ENCODE measurements at places on chromosomes 7 and 10.
A peak's percentile ranks its signal among the peaks of the same experiment; 100 is the strongest.

DNA sequence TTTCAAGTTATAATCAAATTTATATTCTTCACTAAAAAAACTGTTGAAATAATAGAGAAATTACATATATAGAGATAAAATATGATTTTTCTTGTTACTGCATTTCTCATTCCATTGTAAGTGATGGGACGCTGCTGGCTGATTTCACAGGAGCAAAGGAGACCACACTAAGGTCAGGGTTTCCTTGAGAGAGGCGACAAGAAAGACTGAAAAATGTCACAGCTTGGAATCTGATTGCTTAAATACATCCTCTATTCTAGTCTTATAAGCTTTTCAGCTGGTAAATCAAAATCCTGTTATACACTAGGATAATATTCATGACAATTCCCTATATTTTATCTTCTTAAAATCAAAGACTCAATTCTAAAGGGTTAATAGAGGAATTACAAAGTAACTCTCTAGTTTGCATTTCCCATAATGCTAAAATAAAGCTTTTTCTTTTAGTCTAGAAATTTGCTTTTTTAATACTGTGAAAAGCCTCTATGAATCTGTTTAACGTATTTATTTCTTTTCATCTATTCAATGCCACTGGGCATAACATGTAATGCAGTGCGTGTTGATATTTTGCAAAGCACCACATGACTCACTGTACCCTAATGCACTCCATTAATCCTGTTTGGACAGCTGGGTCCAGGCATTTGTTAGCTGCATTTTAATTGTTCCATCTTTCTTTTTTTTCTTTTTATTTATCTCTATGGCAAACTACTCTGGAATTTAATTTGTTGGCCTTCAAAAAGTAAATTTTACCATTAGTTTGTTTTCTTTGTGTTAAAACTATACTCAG, 81.7 kb downstream of the RNF32 start:
- no peak for DNase-seq

GRCh38 chr10:9254353-9254752, 1199.9 kb downstream of the GATA3 start:
- no peak for DNase-seq

DNA sequence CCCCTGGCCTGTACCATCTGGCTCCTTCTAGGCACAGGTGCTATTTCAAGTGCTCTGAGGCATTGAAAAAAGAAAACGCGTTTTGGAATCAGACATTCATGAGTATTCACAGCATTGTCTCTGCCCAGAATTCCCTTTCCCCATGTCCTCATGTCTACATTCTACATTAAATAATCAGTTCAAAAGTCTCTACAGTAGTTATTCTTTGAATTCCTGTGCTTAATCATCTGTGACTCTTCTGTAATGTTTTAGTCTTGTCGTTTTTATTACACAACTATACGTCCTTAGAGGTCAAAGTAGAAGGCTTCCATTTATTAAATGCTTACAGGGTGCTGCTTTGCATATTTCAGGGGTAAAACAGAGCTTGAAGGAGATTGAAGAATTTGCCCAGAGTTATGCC, 95.7 kb downstream of the BICC1 start:
- no peak for DNase-seq

- peak; percentile 31 for DNase-seq
Observed at GRCh38 chr7:36272567-36273269, 116.9 kb upstream of the ANLN start.

- DNase-seq: no peak
Observed at GRCh38 chr10:128781637-128782036, 655.4 kb upstream of the MKI67 start.

GRCh38 chr10:127193125-127193524, 3.3 kb downstream of the INSYN2A start:
- no peak for DNase-seq

DNA sequence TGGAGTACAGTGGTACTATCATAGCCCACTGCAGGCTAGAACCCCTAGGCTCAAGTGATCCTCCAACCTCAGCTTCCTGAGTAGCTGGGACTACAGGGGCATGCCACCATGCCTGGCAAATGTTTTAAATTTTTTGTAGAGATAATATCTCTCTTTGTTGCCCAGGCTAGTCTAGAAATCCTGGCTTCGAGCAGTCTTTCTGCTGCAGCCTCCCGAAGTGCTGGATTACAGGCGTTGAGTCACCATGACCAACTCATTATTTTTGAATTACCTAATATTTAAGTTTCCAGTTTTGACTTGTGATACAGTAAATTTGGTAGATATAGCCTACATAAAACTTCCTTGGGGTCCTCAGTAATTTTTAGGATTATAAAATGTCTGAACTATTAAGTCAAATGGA, 74.1 kb downstream of the RUNDC3B start:
- no peak for DNase-seq

DNA sequence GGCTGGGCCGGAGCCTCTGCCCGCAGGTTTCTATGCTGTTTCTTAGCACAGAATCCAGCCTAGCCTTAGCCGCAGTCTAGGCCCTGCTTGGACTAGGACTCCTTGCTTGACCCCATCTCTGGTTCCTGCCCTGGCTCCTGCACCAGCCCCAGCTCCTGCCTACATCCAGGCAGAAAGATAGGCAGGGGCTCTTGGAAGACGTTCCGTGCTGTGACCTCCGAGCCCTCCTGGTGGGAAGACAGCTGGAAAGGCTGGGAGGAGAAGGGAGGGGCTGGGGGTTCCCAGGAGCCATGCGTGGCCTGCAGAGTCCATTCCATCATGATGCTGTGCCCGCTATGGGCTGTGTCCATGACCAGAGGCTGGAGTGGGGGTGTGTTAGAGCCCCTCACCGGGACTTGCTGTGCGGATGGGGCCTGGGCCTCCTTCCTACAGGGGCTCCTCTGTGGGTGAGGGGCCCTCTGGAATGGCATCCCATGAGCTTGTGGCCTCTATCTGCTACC, 26.2 kb downstream of the RAMP3 start:
- DNase-seq: no peak

DNA sequence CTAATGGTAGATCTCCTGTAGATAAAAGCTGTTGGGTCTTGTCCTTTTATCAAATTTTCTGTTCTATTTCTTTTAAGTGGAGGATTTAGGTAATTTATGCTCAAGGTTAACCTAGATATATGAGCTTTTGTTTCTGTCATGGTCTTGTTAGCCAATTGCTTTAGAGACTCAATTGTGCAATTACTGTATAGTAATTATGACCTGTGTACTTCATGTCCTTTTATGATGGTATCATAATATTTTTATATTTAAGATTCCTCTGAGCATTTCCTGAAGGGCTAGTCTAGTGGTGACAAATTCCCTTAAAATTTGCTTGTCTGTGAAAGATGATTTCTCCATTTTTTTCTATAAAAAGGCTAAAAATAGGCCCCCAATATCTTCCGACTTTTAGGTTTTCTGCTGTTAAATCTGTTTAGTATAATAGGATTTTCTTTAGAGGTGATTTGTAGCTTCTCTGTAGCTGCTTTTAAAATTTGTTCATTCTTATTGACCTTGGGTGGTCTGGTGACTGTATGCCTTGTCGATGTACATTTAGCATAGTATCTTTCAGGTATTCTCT, 5.4 kb upstream of the AKR1C3 start:
- no peak for DNase-seq

- no peak for DNase-seq
Observed at GRCh38 chr7:32957326-32958045, at the start of gene FKBP9. Gene FKBP9, plus strand, starts transcription at chr7:32957440. Its CDS starts 134 bp downstream, at chr7:32957574.

GRCh38 chr7:27709137-27710075, 30.6 kb upstream of the TAX1BP1 start:
- DNase-seq: no peak

DNA sequence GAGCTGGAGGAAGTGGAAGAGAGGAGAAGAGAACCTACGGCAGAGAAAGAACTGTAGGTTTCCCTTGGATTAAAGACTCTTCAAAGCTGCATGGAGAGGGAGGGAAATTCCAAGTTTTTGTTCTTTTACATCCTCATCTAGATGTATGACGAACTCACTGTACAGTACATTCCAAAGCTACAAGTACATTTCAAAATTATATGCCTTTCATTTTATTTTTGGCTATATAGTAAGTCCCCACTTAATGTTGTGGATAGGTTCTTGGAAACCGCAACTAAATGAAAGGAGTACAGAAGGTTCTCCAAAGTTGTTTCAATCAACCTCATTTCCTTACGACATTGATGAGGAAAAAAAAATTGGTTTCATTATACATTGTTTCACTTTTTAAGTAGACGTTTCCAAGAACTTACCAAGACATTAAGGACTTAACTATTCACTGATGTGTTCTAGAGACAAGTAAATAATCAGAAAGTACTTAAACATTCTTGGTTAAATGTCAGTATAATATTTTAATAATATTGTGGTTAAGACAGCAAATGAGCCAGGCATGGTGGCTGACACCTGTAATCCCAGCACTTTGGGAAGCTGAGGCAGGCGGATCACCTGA, 16.1 kb upstream of the JMJD1C start:
- DNase-seq: no peak

- DNase-seq: no peak
Observed at GRCh38 chr10:126233182-126234148, 154.8 kb downstream of the ADAM12 start.

GRCh38 chr7:157461573-157462418, 125.0 kb downstream of the DNAJB6 start:
- DNase-seq: no peak

DNA sequence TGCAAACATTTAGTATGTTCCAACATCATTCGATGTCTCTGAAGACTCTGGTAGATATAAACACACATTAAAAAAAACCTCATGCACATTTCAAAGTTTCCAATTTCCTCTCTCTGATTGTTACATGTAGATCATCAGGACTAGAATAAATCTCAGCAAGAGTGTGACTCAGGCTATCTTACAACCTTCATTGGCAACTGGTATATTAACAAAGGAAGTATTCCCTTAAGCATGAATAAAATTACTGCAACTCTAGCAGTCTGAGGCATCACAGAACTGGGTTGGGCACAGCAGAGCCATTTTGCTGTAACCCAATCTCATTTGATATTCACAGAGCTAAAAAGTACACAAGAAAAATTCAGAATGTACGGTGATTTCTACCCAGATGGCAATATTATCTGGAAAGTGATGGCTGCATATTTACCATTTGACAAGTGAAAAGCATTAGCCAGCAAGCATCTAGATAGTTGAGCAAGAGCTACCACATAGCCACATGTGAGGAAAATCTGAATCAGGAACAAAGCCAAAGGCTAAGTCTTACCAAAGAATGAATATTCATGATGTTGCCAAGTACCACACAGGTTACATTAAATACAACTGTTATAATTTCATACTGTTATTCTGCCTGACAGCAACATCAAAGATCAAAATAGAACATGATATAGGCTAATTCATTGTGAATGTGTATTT, 232.2 kb downstream of the CRPPA start:
- no peak for DNase-seq

DNA sequence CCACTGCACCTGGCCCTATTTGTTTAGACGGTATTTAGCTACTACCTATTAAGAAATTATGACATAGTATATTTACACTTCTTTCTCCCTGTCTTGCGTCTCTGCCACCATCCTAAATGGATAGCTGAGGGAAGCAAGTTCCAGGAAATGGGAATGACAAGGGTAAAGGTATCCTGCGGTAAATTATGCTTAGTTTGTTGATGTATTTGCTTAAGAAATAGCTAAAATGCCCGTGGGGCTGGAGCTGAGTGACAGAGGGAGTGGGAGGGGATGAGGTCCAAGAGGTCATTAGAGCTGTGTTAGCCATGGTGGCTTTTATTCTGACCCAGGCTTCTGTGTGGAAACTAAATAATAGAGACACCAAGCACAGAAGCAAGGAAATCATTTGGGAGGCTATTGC, 29.0 kb upstream of the UBE2D1 start:
- no peak for DNase-seq

- no peak for DNase-seq
Observed at GRCh38 chr10:184911-185310, 49.7 kb downstream of the ZMYND11 start.

DNA sequence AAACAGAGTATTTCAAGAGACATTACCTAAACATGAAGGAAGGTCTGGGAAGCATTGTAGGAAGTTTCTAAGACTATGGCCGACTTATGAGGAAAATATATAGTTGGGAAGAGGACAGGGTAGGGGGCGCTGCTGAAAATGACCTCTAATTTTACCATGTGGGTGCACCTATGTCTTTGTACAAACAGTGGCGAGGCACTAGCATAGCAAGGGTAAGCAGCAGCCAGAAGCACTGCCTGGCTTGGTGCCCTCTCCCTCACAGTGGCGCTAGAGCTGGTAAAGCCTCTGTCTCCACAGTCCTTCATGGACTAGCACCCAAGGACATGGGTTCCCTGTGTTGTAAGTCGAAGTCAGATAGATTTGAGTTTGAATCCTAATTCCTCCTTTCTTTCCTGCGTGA, 461.2 kb downstream of the INHBA start:
- DNase-seq: peak; percentile 3

GRCh38 chr10:102919992-102920739, 2.1 kb downstream of the CNNM2 start:
- no peak for DNase-seq

DNA sequence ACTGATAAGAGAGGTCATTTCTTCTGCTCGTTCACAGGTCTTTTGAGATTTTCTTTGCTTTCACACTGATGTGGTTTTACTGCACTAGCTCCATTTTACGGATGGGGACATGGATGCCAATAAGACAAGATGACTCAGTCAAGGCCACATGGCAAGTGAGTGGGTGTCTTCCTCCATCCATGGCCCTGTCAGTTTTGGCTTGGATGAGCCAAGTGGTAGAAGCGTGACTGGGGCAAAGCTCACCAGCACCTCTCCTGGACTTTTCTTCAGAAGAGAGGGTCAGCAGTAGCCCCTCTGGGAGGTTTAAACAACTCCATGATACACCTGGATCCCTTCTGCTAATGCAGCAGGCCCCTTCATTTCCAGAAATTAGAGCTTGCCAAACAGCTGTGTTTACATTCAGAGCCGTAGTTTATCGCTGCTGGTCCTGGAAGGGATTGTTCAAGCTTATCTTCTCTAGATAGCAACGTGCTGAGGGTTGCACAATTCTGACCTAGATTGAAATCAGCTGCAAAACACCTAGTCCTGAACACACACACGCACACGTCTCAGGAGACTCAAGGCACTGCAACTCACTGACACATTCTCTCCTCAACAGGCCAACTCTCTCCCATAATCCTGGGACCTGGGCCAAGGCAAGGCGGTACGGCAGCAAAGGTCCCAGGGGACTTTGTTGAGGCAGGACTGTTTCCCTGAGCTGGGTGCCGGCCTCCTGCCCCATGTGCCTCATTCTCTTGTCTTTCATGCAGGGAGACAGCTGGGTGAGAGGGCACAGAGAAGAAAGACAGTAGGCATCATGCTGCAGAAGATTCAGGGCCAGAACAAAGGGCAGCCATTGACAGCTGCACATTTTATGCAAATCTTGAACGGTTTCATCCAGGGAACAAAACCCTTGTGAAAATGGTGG, 14.2 kb upstream of the PDCD4 start:
- no peak for DNase-seq

DNA sequence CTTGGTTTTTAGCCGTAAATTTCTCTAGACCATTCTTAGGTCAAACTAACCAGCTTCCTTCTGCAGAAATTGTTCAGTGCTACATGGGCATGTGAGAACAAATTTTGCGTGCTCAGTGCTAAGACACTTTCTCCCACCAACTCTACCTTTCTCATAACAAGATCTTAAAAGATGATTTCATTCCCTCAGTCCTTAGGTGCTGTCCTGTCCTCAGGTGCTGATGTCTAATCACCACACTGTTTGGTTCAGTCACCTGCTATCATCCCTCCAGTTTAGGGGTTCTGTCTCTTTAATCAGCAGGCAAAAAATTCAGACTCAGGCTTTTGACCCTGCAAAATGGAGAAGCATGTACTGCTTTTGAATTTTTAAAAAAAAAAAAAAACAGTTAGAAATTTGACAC, 227.5 kb upstream of the YAE1 start:
- DNase-seq: no peak

Measured in H1 (cell line).